ENCODE measurements at places on chromosomes 2 and 18. TPM values are rescaled to one million over a fixed set of nuclear protein-coding genes. Genes with fewer than 3 reads are reported as not detected.

Gene DSG3
- total RNA-seq: 17.1 TPM

Gene PSD4
- total RNA-seq: 81.8 TPM

Gene TWIST2
- total RNA-seq: 1.2 TPM

Gene MLPH
- total RNA-seq: 0.24 TPM

Gene GAREM1
- total RNA-seq: 0.57 TPM

- no peak for DNase-seq
These were observed 1.9 kb upstream of the SYT4 start for GRCh38 chr18:43279015-43279744.

- DNase-seq: no peak
These were observed 79.8 kb upstream of the MBOAT2 start for GRCh38 chr2:9083287-9083686.

- DNase-seq: no peak
These were observed 133.5 kb upstream of the CDCA7 start for GRCh38 chr2:173221132-173221695.

GRCh38 chr2:49175831-49176230 lies 21.5 kb upstream of the FSHR start:
- no peak for DNase-seq

- no peak for DNase-seq
These were observed 41.2 kb downstream of the SLC9A2 start for GRCh38 chr2:102660574-102660973.

DNA sequence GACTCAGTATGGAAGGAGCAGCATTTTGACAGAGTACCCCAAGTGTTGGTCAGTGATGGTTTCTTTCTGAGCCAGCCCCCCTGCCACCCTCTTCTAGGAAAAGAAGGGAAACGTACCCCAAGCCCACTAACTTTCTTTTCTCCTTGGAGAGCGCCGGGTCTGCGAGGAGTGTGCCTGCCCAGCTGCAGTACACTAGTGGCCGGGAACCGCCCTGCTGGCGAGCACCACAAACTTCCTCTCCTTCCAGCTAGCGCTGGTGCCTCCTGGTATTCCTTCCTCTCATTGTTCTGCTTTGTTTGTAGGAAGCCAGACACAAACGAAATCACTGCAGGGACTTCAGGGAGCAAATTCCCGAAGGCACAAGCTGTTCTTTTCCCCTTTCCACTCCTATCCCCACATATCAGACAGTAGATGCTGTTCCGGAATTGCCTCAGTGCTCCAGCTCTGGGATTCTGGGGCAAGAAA lies 1.8 kb downstream of the CCDC85A start:
- DNase-seq: no peak

DNA sequence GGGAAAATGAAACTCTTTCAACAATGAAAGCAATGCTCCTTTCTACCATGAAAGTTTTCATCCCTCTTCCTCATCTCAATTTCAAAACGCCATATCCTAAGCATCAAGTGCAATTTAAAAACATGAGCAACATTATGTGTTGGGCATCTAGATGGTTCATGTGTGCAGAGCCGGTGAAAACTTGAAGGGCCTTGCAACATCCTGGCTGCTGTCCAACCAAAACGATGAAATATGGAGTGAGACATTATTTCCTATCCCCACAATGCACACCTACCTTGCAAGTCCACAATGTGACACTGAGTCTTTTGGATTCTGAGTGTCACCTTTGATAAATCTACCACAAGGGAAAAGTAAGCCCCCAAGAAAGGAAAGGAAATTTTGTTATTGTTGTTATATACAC lies 110.0 kb downstream of the NCKAP5 start:
- no peak for DNase-seq

DNA sequence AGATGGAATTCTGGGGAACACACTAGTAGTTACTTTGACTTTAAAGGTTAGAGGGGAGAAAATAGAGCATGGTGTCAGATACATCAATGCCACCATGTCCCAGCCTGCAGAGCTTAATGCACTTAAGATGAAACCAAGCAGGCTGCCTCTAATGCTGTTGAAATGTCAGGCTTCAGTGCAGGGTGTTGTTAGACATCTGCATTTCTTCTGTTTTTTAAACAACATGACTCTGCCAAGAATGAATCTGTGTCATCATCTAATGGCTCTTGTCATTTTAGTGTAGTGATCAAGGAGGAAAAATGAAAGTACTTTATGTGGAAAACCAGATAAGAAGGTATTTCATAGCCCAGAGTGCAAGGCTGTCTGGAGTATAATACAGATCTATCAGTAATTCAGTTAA lies 29.9 kb downstream of the LYPD1 start:
- DNase-seq: no peak

GRCh38 chr2:31979018-31979417 lies 31.8 kb downstream of the MEMO1 start:
- no peak for DNase-seq

GRCh38 chr18:32086881-32087280 lies 4.8 kb upstream of the RNF138 start:
- DNase-seq: no peak

DNA sequence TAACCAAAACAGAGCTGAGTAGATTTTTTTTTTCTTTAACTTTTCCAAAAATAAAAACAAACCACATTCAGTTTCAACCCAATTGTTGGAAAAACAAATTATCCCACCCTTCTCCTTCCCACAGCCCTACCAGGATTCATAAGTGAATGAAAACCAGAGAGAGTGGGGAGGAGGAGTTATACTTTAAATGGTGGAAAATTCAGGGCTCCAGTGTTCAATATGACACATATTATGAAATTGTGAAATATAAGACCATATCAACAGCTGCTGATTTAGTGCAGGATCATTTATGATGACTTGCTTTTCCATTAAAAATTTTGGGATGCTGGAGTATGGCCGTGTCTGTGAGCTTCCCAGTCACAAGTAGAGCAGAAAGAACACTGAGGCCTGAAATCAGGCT lies 26.7 kb downstream of the COLEC12 start:
- DNase-seq: no peak

GRCh38 chr2:109387778-109388469 lies 225.8 kb downstream of the SEPTIN10 start:
- DNase-seq: no peak

GRCh38 chr18:27887287-27887686 lies 289.6 kb downstream of the CDH2 start:
- no peak for DNase-seq

- no peak for DNase-seq
These were observed 203.7 kb downstream of the HDAC4 start for GRCh38 chr2:239197146-239197545.

All from thymus (tissue), 14 donors.